RCC 7860 (cell line): ENCODE measurements at places on chromosomes 6 and 20.
A peak's percentile ranks its signal among the peaks of the same experiment; 100 is the strongest.

DNA sequence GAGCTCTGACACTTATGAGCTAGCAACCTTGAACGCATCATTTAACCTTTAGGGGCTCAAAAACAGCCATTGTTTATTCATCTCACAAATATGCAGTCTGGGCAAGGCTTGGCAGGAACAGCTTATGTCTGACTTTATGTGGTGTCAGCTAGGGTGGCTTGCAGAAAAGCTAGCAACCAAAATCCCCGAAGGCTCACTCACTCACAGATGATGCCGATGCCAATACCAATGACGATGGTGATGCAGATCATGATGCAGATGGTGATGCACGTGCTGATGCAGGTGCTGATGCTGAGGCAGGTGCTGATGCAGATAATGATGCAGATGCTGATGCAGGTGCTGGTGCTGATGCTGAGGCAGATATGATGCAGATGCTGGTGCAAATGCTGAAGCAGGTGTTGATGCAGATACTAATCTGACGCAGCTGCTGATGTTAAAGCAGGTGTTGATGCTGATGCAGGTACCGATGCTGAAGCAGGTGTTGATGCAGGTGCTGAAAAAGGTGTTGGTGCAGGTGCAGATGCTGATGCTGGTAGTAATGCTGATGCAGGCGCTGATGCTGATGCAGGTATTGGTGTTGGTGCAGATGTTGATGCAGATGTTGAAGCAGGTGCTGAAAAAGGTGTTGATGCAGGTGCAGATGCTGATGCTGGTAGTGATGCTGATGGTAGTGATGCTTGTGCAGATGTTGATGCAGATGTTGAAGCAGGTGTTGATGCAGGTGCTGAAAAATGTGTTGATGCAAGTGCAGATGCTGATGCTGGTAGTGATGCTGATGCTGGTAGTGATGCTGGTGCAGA is 195.6 kb downstream of the NFATC2 start:
- DNase-seq, result peak; percentile 60

DNA sequence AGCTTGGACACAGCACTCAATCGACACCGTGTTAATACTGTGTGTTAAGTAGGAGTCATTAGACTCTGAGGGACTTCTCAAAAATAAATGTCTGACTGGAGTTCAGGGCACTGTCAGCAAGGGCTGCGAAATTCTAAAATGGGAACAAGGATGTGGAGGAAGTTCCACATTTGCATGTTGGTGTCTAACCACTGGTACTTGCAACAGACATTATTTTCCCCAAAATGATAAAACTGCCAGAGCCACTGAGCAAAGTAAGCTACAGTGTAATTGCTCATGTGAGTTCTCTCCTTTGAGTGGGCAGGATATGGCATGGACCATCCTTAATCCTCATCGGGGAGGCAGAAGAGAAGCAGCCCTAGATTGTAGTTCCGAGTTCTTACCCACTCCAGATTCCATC is 215.9 kb downstream of the SLC24A3 start:
- no peak for DNase-seq

- no peak for DNase-seq
These were observed 18.1 kb upstream of the NOL7 start for GRCh38 chr6:13597073-13597472.

DNA sequence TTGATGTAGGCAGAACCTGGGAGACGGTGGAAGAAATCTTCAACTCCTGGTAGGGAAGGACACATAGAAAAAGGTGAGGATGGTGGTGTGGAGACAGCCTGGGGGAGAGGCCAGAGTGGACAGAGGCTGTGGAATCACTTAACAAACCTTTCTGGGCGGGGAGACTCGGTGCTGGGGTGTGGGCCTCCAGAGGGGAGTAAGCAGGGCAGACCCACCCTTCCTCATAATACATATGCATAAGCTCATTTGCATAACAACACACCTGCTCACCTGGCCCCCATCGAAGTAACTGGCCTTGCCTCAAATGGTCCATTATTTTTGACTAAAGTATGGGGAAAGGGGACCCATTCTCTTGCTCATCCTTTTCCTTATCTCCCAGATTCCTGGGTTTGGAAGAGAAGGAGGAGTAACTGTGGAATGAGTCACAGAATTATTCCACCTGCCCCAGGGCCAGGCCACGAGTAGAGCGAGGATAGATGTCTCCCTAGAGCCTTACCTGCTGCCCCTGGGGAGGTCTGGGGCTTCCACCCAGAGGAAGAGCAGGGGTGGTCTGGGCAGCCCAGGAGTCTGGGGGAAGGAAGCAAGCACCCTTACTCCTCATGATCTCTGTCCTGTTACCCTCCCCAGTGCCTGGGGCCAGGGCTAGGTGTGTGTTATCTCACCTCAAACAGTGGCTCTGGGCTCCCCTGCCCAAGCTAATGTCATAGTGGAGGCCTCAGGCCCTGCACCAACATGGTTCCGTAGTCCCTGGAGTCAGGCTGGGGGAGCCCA is 10.7 kb upstream of the VEGFA start:
- no peak for DNase-seq

DNA sequence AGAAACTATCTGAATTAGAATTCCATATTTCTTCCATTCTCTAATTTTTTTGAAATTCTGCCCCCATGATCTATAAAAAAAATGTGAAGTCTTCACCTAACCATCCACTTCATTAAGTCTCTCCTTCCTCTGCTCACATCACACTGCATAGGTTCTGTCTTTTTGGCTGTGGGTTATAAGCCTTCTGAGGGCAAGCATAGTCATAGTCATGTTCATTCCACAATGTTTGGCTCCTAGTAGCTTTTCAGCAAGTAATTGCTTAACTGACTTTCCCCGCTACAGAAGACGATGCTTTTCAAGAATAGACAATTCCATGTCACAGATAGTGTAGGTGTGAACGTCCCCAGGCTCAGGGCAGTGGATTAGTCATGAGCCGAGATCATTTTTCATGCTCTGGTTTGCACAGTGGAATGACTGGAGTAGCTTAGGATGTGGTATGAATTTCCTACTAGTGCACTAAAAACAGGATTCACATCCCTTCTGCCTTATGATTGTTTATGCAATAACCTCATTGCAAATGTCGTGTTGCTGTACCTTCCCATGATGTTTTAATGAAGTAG is 29.1 kb downstream of the WRNIP1 start:
- peak; percentile 28 for DNase-seq

DNA sequence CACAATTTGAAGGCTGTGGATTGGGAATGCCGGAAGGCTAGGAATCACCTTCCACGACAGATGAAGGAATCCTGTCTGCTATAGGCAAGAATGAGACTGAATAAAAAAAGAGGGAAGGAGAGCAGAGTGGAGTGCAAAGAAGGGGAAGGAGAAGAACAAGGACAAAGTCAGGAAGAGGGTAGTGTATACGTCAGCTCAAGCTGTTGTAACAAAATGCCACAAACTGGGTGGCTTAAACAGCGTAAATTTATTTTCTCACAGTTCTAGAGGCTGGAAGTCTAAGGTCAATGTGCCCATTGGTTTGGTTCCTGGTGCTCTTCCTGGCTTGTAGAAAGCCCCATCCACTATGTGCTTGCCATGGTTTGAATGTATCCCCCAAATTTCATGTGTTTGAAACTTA is 104.5 kb downstream of the TTLL2 start:
- no peak for DNase-seq

DNA sequence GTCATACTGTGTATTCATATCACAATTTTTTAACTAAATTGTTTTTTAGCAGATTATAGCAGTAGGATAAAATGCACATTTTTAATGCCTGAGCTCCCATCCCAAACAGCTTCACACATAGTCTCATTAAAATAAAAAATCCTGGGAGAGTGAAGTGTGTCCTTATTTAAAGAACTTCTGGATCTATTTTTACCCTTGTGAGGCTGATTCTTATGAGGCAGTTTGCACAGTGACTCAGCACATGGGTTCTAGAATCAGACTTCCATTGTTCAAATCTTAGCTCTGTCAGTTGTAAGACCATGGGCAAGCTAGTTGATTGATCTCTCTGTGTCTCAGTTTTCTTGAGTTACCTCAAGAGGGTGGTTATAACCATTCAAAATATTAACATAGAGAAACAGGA is 72.3 kb downstream of the MACROD2 start:
- DNase-seq, result no peak

- DNase-seq, result no peak
These were observed 1.2 kb downstream of the MAK start for GRCh38 chr6:10837009-10837621.
